CD8-positive, alpha-beta T cell (primary cell): ENCODE measurements at places on chromosomes 12 and 14.

GRCh38 chr12:101566318-101566717 lies 28.5 kb upstream of the MYBPC1 start:
- no peak for DNase-seq

DNA sequence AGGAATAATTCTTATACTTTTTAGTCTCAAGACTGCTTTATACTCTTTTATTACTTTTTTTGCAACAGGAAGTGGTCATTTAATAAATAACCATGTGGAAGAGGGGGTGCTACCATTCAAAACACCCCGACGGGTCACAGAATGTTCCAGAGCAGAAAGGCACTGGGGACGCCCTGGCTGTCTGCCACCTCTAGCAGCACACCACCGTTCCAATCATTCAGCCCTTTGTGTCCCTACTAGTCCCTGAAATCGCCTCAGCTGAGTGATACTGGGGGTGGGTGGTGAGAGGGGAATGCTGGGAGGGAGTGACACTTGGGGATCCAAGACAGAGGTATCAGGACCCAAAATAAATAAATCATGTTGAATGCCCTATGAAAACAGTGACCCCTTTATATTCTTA lies 52.4 kb downstream of the MON2 start:
- DNase-seq, result no peak

DNA sequence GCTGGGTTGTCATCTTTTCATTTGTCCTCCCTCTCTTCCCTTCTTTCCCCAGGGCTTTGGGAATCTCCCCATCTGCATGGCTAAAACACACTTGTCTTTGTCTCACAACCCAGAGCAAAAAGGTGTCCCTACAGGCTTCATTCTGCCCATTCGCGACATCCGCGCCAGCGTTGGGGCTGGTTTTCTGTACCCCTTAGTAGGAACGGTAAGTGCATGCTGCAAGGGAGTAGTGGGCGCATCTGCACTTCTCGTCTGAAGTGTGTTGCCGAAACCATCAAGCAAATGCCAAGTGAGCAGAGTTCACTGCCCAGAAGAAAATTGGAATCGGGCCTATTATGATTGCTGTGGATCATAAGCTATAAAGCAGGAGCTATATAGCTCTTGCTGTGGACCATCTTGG lies 10.6 kb upstream of the AKAP5 start:
- DNase-seq, result no peak

DNA sequence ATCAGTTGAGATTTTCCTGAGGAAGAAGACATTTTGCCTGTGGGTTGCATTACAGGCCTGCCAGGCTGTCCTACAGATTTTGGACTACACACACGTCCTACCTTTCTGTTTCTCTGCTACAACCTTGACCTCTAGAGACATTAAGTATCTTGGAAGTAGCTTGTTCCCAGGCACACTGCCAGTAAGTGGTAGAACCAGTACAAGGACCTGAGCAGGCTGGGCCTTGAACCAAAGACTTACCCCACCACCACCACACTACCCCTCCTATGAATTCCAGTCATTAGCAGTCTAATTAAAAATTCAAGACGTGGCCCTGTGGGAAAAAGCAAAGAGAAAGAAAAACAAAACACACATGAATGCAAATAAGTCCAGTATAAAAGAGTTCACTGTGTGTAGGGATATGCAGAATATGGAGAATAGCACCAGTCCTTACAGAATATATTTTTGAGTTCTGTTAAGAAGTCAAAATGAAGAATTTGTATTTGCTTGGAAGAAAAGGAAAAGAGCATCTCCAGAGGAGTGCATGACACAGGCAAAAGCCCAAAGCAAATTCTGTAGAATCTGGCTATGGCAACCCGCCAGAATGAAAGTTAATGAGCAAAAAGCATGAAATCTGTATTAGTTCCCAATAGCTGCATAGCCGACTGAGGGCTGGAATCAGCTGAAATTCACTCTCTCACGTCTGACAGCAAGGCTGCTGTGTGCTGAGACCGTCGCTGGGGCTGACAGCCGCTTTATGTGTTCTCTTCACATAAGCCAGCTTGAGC lies 74.3 kb upstream of the ST8SIA1 start:
- DNase-seq, result peak; percentile 54

DNA sequence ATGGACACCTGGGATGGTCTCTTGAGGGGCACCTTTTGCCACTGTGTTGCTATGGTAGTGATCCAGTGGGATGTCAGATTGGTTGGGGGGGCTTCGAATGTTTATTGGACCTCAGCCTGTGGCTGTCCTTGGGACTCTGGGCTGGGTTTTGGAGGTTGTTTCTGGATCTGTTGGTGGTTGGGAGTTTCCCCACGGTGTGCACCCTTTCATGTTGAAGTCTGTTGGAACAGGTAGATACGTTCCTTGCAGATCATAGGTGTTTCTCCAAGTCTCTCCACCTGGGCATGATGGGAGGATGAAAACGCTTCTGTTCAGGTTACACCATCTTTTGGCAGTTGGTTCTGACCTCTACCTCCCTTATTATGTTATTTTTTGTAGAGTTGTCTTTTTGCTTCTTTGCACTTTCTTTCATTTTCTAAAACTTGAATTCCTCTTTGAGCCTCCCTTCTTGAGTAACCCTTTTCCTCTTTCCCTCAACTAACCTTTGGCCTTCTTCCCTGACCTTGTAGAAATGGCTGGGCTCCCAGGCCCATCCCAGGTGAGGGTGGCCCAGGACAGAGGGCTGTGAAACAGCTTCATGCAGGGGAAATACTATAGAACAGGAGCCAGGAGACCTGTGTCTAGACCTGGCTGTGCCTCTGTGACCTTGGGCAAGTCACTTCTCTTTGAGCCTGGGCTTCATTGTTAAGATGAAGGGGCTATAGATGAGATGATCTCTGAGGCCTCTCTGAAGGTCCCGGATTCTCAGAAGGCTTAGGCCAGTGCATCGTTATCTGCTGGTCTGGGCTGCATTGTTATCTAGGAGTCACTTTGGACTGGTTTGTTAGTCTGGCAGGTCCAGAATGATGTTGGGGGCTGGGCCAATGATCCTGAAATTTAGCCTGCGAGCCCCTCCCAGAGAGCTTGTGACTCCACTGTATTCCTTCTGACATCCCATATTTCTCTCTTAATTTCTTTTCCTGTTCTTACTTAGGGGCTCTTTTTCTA lies 2.0 kb downstream of the ATN1 start:
- DNase-seq, result peak; percentile 44

- DNase-seq, result no peak
Measured at GRCh38 chr14:98408713-98409112, 863.3 kb downstream of the BCL11B start.

DNA sequence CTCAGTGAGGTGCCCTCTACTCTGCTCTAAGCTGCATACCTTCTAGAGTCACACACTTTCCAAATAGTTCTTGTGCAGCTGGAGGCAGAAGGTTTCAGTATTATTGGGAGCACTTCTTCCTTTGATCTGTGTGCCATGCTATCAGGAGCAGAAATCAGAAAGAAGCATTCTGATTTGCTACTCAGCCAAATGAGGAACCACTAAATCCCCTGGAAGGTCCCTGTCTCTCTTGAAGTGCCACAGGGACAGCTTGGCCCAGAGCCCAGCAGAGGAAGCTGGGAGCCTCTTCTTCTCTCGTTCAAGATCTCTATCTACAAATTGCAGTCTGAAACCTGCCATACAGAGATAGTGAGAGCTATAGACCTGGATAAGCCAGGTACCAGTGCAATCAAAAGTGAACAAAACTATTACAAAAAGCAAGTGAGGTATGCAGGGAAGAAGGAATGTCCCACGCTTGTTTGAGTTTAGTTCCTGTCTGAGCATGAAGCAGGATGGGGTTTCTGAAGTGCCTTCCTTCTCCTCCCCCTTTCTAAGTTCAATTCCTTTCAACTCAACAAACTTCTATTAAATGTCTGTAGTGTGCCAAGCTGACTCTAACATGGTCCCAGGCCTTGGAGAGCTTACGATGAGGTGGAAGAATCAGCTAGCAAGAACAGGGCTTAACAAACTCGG lies 100.9 kb upstream of the PARP11 start:
- DNase-seq, result no peak

- DNase-seq, result peak; percentile 34
Measured at GRCh38 chr12:45725631-45726602, 3.6 kb upstream of the ARID2 start.

DNA sequence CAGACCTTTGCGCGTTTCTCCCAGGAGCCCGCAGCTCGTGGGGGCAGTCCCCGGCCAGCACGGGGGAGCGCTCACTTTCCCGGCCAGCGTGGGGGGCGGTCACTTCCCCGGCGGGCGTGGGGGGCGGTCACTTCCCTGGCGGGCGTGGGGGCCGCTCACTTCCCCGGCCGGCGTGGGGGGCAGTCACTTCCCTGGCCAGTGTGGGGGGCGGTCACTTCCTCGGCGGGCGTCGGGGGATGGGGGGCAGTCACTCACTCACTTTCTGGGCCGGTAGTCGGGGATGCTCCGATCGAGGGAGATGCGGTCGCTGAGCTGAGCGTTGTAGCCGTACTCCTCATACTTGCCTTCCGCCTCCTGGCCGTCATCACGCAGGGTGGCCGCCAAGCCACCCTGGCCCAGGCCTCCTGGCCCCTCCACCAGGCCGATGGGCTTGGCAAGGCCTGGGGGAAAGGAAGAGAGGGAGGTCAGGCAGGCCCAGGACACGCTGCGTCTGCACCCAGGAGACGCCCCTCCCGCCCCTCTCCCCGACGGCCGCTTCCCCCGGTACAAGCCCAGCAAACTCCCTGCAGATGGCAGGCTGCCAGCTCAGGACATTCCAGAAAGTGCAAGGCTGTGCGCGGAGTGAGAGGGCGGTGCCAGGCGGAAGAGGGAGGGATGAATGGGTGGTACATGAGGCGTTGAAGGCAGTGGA lies 43.3 kb downstream of the GALNT9 start:
- no peak for DNase-seq

- DNase-seq, result no peak
Measured at GRCh38 chr12:16350682-16351081, 3.2 kb downstream of the MGST1 start.

GRCh38 chr14:67638642-67639041 lies 18.9 kb downstream of the ARG2 start:
- no peak for DNase-seq

- no peak for DNase-seq
Measured at GRCh38 chr12:53214687-53215455, 7.8 kb upstream of the ITGB7 start.

- DNase-seq, result no peak
Measured at GRCh38 chr14:68926236-68926635, 52.9 kb downstream of the ACTN1 start.

DNA sequence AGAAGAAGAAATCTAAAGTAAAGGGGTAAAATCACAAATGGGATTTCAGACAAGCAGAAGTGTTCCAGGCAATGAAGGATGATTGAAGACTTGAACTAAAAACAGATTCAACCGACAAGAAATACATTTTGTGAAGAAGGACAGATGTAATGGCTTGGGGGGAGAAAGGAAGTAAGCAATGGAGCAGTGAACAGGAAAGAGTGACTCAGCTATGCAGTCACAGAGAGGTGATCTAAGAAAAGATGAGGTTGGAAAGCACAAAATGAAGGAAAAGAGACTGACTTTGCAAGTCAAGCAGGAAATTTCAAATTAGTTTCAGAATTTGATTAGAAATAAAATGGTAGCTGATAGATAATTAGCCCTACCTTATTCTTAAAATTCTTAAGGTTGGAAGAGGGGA lies 66.5 kb downstream of the PUS7L start:
- no peak for DNase-seq

DNA sequence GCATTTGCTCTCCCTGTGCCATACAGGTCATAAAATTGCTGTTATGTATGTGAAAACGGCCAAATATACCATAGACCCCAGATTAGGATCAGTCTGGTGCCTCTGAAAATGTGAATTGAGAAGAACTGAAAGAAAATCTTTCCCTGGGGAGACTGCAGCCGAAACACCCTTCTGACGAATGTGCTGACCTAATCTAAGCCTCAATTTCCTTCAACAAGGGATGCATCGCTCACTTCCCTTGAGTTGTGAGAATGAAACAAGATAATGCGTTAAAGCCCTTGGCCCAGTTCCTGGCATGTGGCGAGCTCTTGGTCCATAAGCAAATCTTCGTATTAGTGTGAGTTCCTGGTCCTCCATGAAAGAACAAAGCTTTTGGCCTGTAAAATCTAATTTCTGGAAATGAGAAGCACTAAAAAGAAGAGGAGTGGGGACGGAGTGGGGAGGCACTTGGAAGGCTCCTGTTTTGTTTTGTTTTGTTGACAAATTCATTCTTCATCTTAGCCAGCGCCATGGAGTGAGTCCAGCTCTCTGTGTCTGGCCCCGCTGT lies 49.5 kb upstream of the RTRAF start:
- DNase-seq, result peak; percentile 42

DNA sequence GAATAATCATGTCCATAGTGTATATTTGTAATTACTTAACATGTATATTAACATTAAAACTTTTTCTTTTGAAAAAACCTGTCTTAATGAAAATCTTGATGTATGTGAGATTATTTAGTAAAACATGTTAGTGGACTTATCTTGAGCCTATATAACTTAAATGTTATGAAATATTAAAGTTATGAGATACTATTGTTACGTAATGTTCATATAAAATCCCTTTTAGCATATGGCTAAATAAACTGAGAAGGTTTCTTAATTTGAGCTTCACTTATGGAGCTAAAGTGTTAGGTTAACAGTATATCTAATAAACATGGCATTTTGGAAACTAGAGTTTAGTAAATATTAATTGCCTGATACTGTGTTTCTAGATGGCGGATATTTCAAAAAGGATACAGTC lies 59.9 kb downstream of the MIA2 start:
- no peak for DNase-seq

DNA sequence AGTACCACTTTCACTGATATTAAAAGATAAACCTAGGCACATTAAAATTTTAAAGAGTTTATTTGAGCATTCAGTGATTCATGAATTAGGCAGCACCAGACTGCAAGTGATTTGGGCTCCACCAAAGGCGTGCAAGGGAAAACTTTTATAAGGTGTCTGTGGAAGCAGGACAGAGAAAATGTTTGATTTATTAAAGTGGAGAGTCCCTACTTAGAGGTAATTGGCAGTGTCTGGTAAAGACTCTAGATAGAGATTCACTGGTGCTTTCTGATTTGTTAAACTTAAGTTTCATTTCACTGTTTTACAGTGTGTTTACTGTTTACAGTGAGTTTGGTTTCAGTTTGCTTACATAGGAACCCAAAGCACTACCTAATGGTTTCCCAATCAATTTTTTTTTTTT lies 72.8 kb downstream of the ANKS1B start:
- no peak for DNase-seq

DNA sequence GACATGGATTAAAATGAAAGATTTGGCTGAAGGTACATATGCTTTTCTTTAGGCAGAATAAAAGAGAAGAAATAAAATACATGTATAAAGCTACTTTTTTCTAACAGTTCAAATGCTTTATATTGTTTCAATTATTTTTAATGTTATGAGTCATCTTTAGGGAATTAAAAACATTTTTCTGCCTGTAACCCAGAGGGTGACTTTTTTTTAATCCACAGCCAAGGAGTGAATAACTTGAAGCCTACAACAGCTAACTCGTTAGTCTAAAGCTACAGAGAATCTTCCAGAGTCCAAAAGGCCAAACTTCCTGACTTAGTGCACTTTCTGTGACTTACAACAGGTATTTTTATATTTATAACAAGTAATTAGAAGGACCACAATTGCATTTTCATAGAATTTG lies 151.6 kb downstream of the SEC23A start:
- no peak for DNase-seq

DNA sequence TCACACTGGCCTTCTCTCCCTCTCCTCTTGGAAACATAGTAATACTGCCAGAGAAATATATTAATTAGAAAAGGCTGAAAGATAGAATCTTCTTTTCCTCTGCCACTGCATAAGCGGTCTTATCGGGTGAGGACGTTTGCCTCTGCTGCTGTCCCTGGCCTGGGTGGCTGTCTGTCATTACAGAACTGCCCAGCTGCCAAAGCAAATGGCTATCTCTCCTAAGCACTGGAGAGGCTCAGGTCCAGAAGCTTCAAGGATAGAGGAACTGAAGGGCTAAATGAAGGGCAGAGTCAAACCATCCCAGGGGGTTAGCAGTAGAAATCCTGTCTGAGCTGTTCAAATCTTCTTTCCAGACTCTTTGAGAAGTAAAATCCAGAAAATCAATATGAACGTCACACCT lies 198.6 kb upstream of the CAND1 start:
- DNase-seq, result no peak
